MV-4-11 (cell line): ENCODE measurements at places on chromosomes 4 and X.

DNA sequence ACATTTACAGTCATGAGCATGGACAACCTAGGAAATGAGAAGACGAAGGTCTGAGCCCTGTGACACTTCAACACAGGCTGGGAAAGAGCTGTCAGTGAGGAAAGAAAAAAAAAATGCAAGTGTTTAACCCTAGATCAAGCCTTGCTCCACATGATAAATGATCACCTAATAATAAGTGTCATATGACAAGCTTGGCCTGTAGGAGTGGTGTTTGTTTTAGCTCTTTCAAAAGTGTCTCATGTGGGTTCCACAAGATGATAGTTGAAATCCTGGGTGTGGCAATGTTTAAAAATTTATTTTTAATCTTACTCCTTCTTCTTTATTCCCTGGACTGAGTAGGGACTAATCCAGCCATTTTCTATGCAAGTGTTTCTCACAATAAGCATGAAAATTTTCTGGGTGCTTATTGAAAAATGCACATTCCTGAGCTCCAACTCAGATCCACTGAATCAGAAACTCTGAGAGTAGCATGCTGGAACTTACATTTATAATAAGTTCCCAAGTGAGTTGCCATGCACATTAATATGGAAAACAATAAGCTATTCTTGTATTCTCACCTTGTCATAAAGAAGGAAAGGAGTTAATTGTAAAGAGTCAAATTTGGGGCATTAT lies 138.3 kb downstream of the AREG start:
- no peak for DNase-seq

DNA sequence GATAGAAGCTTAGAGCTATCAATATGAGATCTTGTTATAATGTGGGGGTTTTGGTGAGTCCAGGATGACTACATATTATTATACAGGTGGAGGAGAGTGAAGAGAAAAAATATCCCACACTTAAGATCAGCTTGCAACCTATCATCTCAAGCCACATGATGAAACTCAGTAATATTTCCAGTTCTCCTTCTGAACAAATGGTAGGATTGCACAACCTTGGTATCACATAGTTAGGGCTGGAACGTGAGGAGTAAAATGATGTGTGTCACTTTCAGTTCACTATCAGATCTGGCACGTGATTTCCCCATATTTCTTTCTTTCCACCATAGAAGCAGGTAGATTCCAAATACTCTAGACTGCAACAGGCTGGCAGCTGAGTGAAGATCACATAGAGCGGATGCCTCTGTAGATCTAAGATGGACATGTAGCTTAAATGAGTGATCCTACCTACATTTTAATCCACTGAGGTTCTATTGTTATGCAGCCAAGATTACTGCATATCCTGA lies 150.6 kb upstream of the ANKRD50 start:
- DNase-seq = peak; percentile 87

DNA sequence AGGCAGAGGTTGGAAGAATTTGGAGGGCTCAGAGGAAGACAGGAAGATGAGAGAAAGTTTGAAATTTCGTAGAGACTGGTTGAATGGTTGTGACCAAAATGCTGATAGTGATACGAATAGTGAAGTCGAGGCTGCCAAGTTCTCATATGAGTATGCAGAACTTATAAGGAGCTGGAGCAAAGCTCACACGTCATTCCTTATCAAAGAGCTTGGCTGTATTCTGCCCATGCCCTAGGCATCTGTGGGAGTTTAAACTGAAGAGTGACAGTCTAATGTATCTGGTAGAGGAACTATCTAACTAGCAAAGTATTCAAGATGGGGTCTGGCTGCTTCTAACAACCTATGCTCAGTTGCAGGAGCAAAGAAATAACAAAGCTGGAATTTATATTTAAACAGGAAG lies 102.1 kb downstream of the PCDH18 start:
- no peak for DNase-seq

- no peak for DNase-seq
Observed at GRCh38 chr4:51895158-51895557, 52.2 kb downstream of the DCUN1D4 start.

GRCh38 chr4:31022702-31023101 lies 302.5 kb downstream of the PCDH7 start:
- DNase-seq = no peak

DNA sequence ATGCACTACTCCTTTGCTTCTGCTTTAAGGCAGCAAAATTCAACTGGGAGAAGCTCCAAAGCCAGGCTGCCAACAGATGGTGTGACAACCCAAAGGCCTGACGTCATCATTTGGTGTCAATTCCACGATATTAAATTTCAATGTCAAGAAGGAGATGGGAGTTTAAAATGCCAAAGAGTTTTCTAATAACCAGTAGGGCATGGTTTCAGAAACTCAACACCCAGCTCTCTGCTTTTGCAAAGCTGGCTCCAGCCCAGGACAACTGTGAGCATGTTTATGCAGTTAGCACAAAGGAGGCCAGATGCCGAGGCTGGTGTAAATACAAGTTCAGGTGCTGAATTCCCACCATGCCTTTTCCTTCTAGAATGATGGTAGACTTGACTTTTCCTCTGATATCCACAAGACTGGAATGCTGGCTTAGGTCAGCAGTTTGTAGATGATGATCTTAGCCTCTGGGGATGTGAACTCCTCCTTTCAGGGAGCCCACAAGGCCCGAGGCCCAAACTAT lies 67.3 kb downstream of the AFAP1 start:
- no peak for DNase-seq

- no peak for DNase-seq
Observed at GRCh38 chrX:115138040-115138439, 51.2 kb upstream of the RBMXL3 start.

DNA sequence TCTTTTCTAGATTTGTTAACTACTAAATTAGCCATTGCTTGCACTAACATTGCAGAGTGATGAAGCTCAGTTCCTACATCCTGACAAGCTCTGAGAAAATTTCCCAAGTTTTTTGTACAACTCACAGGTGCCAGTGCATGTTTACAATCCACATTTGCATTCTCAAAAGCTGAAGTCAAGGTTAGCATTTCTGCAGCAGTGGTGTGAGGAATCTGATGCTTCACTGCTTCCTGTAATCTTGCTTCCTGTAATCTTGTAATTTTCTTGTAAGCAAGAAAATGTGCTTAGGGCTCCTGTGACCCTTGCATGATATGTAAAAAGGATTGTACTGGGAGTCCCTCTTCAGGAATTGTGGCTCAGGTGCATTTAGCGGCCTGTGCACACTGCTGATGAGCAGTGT lies 207.4 kb upstream of the CXCL13 start:
- no peak for DNase-seq

- DNase-seq = no peak
Observed at GRCh38 chr4:22130741-22131140, 182.2 kb upstream of the KCNIP4 start.

DNA sequence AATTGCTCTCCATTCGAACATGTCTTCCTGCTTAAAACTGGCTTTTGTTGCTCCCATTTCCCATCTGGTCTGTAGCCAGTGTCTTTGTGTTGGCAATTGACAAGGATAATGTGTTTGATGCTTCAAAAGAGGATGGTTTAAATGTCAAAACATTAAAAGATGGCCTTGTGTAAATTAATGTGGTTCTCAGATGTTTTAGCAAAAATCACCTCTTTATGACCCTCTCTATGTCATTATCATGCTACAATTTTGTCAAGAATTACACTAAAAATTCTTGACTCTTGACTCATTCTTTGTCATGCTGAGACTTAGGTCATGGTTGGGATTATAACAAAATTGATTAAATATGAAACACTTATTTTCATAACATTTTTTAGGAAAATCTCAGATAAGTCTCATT lies 47.4 kb downstream of the TMEM131L start:
- DNase-seq = no peak

- no peak for DNase-seq
Observed at GRCh38 chrX:48475296-48475695, 703 bp upstream of the FTSJ1 start.

GRCh38 chr4:153366486-153366885 lies 22.0 kb downstream of the MND1 start:
- peak; percentile 32 for DNase-seq

DNA sequence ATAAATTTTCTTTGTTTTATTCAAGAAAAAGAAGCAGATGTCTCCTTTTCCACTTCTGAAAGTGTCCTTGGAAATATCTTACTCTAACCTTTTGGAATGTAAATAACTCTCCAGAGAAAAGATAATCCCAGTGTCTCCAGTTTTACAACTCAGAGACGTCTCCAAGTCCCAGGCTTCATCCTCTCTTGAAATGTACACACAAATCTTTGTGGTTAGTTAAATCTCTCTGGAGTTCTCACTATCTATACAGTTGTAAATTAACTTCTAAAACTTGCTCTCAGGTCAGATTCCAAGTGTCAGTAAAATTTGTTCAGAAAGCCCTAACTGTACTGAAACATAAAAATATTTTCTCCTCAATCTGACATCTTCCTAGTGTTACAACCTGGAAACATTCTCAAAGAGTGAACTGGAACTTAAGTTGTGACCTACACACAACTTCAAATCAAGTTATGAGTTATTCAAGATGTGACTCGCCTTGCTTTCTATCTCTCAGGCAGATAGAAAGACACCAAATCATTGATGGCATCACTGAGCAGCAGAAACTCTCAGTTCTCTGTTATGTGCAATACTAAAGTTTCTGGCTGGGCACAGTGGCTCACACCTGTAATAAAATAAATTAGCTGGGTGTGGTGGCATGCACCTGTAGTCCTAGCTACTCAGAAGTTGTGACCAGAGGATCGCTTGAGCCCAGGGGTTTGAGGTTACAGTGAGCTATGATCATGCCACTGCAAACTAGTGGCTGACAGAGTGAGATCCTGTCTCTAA lies 284.2 kb downstream of the RCHY1 start:
- no peak for DNase-seq

- no peak for DNase-seq
Observed at GRCh38 chr4:142158980-142159379, 522.6 kb downstream of the IL15 start.

GRCh38 chr4:28267166-28267565 lies 1406.5 kb downstream of the STIM2 start:
- no peak for DNase-seq

DNA sequence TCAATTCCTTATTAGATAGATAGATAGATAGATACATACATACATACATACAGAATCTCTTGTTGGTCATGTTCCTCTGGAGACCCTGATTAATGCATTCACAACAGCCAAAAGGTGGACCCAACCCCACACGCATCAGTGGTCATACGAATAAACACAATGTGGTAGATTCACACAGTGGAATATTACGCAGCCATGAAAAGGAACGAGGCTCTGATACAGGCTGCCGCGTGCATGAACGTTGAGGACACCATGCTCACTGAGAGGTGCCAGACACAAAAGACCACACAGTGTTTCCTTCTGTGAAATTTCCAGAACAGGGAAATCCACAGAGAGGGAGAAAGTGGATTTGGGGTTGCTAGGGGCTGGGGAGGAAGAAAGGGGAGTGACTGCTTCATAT lies 136.7 kb downstream of the CRLF2 start:
- no peak for DNase-seq

- DNase-seq = peak; percentile 27
Observed at GRCh38 chr4:121192480-121192879, 28.4 kb upstream of the TNIP3 start.

GRCh38 chrX:144006811-144007210 lies 122.9 kb downstream of the UBE2NL start:
- DNase-seq = no peak

GRCh38 chr4:114964026-114964425 lies 149.4 kb downstream of the NDST4 start:
- no peak for DNase-seq

DNA sequence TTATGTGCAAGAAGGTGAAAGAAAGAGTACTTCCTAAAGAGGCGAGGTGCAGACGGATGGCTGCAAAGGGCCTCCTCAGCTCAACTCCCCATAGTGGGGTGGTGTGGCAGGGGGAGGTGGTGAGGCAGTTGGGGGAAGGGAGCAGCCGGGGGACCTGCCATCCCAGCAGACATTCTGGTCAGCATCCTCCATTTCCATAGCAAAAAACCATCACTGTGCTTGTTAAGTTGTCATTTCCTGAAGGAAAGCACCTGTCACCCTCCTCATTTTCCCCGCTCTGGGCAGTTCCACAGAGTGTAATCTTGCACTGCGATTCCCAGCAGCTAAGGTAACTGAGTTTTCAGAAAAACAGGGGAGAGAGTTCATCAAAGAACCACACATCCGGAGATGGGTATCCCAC lies 51.5 kb downstream of the TSPAN5 start:
- no peak for DNase-seq

GRCh38 chr4:182555997-182556418 lies 312.8 kb downstream of the TENM3 start:
- DNase-seq = no peak

- no peak for DNase-seq
Observed at GRCh38 chr4:20916106-20916505, 215.8 kb downstream of the PACRGL start.

DNA sequence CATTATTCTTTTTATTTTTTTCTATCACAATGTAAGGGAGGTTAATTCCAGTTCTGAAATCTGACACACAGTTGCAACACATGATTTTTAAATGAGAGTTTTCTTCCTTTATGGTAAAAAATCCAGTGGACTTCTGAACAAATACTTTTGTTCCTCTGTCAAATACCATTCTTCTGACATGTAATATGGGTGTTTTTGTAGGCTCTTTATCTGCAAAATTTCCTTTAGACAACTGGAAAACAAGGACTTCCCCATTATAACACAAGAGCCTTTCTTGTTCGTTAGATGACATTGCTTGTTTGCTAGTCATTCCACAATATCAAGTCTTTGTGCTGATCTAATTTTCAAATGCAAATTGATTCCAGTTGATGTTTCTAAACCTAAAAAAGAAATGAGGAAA lies 7.7 kb downstream of the FANCB start:
- DNase-seq = no peak

GRCh38 chr4:110085131-110085530 lies 113.3 kb downstream of the ELOVL6 start:
- DNase-seq = no peak

- peak; percentile 5 for DNase-seq
Observed at GRCh38 chr4:147409350-147409749, 71.5 kb upstream of the EDNRA start.

- no peak for DNase-seq
Observed at GRCh38 chr4:38311495-38312126, 351.4 kb downstream of the PTTG2 start.

DNA sequence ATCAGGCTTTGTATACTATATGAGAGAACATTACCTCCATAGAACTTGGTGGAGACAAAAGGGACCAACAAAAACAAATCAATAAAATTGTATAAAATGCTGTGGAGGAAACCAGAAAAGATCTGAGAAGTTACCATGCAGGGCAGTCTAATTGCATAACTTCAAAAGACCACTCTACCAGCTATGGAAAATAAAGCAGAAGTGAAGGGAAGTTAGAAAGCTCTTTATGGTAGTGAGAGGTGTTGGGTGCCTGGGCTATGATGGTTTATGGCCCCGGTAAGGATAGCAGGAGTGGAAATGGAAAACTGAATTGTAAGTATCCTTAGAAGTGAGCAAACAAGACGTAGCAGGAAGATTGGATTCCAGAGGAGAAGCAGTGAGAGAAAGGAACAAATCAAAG lies 3.1 kb downstream of the TMEM184C start:
- DNase-seq = peak; percentile 38

DNA sequence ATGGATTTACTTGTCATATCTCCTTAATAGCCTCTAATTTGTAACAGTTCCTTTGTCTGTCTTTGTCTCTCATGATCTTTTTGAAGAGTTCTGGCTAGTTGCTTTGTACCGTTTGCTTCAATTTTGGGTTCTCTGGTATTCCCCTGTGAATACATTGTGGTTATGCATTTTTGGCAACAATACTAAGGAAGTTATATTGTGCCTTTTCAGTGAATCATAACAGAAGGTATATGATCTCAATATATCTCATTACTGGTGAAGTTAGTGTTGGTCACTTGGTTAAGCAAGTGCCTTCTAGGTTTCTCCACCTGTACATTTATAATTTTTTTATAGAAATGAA lies 48.6 kb downstream of the DCLK2 start:
- DNase-seq = peak; percentile 16

- no peak for DNase-seq
Observed at GRCh38 chr4:183250831-183251230, 69.2 kb downstream of the CLDN22 start.
